ENCODE measurements at places on chromosomes 1 and 21.

- DNase-seq, result no peak
Measured at GRCh38 chr1:220769205-220769604, 17.5 kb upstream of the MTARC1 start.

DNA sequence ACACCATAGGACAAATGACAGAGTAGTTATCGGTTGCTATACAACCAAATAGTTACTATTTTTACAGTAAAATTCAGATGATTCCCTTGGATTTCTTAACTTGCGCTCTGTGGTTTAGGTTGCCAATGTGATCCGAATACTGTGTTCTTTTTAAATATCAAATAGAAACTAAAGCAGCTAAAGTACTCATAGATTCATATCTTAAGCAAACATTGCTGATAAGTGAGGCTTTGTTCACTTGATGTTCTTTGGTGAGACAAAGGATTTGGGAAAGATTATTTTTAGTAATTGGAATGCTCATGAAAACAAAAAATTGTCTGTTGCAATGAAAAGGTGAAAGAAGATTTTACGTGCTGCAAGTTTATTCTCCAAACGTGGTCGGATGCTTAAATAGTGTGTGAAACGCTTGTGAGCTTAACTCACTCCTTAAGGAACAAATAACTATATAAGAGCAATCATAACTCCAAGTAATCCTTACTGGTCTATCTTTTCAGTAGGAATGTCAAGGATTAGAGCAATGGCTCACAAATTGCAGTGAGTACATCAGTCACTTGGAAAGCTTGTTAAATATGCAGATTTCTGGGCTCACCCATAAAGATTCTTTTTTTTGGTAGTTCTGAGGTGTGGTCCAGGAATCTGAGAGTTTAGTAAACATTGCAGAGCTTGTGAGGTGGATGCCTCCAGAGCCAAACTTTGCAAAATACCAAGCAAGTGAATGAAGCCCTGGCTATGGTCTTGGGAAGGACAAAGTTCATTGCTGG lies 31.8 kb upstream of the PDC start:
- no peak for DNase-seq

GRCh38 chr1:110390692-110391245 lies at the start of gene SLC16A4:
Gene SLC16A4 (minus strand): TSS chr1:110391026. CDS start chr1:110389323, 1,703 bp downstream.
- DNase-seq, result no peak

DNA sequence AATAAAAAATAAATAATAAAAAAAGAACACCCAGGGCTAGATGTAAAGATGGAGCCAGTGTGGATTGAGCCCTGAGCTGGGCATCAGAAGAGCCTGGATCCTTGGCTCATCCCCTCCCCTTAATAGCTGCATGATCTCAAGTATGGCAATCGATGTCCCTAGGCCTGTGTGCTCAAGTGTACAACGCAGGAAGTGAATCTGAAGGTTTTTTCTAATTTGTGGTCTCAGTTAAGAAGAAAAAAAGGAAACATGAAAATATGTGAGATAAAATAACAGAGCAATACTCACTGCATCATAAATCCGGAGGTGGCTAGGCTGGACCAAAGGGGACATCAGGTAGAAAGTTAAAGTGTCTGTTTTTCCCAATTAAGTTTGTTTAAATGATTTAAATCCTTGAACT lies 47.3 kb upstream of the SLC44A3 start:
- no peak for DNase-seq

DNA sequence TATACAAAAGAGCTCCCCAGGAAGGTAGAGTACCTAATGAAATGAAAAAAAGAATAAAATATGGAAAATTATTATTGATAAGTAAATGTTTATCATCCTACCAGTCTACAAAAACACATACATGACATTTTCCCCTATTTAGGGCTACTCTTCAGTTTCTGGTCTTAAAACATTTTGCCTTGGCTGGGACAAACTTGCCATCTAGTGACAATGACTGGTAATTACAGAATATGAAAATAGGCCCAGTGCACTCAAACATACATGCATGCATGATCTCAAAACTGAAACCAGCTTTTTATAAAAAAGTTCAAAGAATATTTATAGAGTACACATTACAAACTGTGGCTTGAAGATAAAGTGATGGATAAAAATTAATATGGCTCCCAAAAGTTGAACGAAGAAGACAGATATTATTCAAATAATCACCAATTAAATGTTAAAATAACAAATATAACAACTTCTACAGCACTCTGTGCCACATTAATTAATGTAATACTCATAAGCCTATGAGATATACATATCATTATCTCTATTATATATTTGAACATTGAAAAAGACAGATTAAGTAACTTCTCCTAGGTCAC lies 10.5 kb upstream of the RNPC3 start:
- no peak for DNase-seq

- DNase-seq, result no peak
Measured at GRCh38 chr1:167071286-167071685, 18.9 kb downstream of the GPA33 start.

DNA sequence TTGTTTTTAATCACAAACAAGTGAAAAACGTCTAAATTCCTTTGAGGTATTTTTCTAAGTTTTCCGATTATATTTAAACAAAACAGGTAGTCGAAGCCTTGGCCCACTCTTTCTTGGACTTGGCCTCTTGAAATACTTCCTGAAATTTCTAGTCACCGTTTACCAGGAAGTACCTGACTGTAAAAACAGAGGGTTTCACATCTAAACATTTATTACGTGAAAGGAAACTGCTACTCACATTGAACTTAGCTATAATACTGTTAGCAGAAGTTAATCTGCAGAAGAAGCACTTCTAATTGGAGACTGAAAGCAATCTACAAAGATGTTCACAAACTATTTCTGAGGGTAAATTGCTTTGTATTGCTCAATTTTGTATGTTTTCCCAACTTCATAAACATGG lies 526.0 kb upstream of the ADGRL4 start:
- DNase-seq, result no peak

DNA sequence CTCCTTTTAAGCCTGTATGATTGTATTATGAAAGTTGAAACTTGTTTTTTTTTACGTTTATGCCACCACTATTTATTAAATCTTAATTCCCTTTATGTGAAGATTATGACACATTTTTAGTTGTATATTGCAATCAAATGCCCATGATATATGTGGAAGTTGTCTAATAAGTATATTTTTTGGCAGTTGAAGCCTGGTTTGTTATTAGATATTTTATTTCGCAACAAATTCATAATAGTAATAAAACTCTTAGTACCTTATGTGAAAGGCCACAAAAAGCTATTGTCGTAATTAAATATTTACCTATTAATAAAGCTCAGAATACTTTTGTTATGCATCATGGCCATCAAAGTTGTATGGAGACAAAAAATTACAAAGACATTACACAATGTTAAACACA lies 386.8 kb downstream of the NCAM2 start:
- no peak for DNase-seq

DNA sequence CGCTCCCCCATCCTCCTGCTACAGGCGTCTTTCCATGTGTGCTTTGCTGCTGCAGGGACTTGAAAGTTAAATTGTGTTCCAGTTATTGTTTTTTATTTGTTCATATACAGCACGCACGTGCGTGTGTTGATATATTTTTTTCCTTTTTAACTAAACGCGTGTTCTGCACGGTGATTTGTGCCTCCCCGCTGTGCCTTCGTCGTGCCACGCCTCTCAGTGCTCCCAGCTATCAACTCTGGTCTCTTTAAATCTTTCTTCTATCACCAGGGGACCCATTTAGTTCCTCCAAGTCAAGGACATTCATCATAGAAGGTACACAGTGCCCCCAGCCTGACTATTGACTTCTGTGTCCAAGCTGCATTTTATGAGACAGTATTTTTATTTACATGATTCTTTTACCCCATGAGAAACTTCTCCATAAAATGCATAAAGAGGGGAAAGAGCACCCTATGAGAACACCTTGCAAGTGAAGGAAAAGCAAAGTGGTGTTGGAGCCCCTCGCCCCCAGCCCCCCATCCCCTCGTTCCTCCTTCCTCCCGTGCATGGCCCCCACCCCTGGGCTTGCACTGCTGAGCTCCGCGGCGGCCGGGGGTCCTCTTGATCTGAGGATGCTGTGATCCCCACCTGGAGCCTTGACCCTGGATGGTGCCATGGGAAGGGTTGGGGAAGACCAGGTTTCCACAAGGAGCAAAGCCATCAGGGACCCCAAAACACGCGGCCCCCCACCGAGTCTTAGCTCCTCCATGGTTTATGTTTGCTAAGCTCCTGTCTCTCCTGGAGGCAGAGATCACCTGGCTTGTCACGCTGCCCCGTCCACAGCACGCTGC lies 45.5 kb downstream of the KCNAB2 start:
- DNase-seq, result no peak

DNA sequence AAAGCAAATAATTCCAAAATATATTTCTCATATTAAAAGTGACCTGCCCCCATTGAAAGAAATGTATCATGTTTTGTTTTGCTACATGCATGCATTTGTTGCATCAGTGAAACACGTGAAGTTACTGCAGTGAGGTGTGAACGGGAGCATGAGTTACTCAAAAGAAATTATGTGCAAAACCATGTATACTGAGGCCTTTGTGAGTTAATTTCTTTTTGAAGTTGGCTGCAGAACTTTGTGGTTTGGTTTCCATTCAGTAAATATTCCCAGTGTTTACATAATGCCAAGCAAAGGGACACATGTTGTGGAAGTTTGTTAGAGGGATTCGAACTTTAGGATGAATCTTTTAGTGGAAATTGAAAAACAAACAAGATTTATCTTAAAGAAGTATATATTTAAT lies 619.4 kb upstream of the ADAMTS5 start:
- no peak for DNase-seq

GRCh38 chr1:24393892-24394291 lies 19.7 kb downstream of the STPG1 start:
- no peak for DNase-seq

DNA sequence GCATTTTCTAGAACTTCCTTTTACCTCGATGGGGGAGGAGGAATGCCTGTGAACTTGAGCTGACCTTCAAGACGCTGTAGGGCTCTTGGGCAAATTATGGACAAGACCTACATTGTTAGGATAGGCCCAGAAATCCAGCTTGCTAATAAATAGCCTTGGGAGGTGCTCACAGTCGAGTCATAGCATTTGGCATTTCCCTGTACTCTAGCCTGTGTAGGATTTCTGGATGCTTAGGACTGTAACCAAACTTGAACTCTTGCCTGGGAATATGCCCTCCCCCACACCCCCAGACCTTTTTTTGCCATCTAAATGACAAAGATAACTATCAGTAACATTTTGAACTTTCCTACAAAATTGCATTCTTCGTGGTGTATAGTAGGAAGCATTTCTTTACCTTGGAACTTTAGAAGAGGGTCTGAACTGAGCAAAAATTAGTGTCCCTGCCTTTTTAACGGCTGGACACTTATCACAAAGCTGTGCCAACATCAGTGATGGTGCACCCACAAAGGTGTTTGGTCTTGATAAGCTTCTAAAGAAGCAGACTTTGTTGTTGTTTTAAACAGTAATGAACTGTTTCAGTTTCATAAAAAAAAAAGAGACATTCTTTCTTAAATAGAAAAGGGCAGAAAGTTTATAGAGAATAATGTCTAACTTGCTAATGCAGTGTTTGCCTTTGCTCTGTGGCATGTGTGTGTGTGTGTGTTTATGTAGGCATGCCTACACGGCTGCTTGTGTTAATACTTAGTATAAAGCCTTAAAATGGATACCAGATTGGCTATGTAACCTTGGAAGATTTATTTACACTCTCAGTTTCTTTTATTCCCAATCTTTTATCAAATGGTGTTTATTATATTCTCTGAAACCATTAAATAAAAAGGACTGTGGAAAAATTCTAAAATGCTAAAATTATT lies 88.2 kb downstream of the NFIA start:
- no peak for DNase-seq

DNA sequence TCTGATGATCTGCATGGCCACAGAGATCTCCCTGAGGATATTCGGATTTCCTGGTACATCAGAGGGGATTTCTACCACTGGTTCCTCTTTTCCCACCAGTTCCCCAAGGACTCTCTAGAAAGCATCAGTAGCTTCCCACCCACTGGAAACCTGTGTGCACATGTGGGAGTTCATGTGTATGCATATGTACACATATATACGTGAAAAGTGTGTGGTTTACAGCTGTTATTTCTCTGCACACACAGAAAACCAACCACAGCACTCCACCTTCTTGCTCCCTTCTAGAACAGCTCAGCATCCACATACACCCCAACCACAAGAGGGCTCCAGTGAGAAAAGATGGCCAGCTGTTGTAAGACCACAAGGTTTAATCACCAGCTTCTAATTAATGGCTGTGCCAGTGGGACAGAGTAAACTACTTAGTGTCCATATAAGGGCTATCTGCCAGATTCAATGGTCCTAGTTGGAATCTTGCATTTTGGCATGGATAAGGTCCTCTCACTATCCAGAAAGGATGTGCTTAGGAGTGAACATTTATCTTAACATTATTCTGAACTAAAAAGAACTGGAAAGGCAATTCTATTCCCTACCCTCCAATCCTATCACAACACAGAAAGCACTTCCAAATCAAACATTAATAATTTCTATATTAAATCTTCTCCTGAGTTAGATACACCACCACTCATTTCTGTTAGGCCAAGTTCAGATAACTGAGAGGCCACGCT lies 24.1 kb downstream of the GPR3 start:
- DNase-seq, result no peak

GRCh38 chr21:38533887-38534286 lies 35.6 kb upstream of the ERG start:
- no peak for DNase-seq

DNA sequence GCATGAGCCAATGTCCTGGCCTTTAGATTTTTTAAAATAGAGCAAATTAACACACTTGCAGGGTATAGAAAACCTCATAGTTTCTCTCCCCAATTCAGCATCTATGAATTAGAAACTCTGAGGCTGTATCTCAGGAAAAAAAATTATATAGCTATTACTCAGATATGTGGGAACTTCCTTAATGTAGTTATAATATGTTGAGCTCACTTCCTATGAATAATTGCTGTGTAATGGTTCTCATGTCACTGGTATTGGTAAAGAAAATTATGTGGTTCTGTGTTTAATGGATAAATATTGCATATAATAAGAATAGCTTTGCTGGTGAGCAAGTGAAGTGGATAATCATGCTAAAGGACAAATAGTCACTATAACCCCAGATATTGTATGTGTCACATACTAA lies 2019.8 kb downstream of the NCAM2 start:
- no peak for DNase-seq

- DNase-seq, result no peak
Measured at GRCh38 chr1:234684856-234685255, 74.9 kb upstream of the IRF2BP2 start.
